ENCODE measurements at places on chromosomes 3 and 15.
A peak's percentile ranks its signal among the peaks of the same experiment; 100 is the strongest.

DNA sequence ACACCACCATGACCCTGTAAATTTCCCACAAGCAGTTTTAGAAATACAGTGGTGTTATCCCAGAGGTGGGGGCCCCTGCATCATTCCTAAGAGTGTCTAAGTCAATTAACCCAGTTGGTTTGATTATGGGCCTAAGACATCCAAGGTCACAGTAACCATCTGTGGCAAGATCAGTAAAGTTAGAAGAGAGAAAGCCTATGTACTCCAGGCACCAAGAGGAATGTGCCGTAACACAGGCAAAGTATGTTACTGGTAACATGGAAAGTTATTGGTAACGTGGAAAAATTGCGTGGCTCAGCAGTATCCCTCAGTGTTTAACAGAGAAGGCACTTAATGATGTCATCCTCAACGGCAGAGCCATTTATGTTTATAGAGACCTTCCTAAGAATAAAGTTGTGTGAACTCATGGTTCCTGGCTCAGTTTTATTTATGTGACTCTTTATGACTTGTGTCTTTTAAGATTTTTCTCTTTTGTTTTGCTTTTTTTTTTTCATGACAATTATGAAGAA, 144.1 kb upstream of the RASGRP1 start:
- DNase-seq = no peak

GRCh38 chr15:42808913-42809312, 72.0 kb upstream of the CDAN1 start:
- DNase-seq = no peak

DNA sequence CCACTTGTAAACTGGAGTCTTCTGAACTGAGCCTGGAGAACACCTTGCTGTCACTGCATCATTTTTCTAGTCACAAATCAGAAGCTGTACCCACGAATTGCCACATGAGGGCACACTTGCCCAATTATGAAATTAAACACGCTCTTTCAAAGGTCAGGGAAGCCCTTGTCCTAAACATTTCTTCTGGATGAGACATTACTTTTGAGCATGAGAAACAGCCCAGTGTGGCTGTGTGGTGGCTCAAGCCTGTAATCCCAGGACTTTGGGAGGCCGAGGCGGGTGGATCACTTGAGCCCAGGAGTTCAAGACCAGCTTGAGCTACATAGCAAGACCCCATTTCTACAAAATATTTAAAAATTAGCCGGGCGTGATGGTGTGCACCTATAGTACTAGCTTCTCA, 27.5 kb upstream of the CFAP161 start:
- peak; percentile 74 for DNase-seq

DNA sequence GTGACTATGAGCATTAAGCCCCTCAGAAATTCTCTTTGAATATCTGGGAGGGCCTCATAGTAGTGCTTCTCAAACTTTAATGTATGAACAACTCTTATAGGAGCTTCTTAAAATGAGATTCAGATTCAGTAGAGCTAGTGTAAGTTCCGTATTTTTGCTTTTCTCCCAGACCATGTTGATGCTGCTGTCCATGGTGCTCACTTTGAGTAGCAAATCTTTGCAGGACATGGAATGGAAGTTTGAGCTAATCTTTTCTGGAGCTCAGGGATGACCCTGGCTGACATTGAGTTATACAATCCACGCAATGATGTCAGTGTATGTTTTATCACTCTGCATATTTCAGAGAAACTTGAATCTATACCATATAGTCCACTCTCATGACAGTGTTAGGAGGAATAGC, 134.2 kb downstream of the OTOL1 start:
- no peak for DNase-seq

DNA sequence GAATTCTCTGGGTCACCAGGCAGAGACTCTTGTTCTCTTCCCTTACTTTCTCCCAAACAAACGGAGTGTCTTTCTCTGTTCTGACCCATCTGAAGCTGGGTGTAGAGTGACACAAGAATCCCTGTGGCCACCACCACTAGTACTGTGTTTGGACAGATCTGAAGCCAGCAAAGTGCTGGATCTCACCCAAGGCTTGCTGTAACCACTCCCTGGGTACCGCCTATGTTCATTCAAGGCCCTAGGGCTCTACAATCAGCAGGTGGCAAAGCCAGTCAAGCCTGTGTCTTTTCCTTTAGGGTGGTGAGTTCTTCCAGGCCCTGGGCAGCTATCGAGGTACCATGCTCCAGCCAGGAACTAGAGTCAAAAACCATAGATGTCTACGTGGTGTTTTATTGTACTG, 149.2 kb upstream of the CTNNB1 start:
- no peak for DNase-seq

GRCh38 chr15:63274427-63274826, 3.0 kb upstream of the APH1B start:
- DNase-seq = no peak

DNA sequence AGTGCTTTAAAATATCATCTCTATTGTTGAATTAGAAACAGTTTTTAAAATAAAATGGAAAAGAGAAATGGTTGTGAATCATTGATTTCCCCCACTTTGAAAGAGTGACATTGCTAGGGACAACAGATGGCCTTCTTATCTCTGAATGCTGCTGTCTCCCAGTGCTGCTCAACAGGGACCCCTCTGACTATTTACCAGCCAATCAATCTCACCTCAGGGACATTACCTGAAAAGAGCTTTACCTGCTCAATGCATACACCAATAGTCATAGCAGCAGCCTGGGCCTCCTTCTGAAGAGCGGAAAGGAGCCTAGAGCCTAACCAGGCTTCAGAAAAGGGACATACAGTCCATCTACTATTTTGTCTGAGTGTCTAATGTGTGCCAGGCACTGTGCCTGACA, 162.8 kb downstream of the CGGBP1 start:
- no peak for DNase-seq

DNA sequence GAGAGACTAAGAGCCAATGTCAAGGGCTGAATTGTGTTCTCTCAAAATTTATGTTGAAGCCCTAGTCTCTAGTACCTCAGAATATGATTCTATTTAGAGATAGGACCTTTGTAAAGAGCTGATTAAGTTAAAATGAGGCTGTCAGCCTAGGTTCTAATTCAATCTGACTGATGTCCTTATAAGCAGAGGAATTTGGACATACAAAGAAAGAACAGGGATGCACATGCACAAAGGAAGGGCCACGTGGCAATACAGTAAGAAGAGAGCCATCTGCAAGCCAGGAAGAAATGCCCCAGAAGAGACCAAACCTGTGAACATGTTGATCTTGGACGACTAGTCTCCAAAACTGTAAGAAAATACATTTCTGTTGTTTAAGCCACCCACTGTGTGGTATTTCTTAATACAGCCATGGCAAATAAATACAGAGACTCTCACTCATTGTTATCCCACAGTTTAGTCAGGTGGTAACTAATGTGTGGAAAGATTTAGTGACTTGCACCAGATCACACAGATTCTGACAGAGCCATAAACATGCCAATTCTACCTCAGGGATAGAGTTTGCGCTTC, 652.2 kb downstream of the NAALADL2 start:
- no peak for DNase-seq

GRCh38 chr3:40642812-40643211, 118.1 kb downstream of the ZNF621 start:
- no peak for DNase-seq

- no peak for DNase-seq
Observed at GRCh38 chr15:66985653-66986052, 79.7 kb upstream of the SMAD3 start.

GRCh38 chr15:80474224-80475215, 70.3 kb downstream of the ARNT2 start:
- DNase-seq = no peak

GRCh38 chr3:109050591-109051167, 67.3 kb downstream of the MORC1 start:
- DNase-seq = peak; percentile 43

DNA sequence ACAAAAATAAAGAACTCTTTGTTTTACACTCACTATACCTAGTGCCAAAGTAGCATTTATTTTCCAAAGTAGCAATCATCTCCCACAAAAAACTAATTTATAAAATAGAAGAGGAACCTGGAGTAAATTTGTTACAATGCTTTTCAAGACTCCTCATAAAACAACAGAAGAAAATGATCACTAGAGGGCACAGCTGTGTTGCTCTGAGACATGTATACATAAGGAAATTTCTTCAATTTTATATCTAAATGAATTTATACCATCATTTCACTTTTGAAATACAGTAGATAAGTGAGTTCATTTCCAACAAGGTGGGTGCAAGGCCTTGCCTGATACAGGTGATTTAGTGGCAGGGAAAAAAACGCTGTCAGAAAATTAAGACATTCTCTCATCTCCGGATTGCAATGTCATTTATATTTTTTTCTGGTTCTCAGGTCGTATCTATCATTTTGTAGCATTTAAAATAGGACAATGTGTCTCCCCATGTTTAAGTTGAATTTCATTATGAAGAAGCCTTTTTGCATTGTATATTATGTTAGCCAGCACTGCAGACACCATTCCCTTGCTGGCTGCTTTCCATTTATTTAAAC, 25.3 kb upstream of the ARHGEF26 start:
- peak; percentile 14 for DNase-seq

- DNase-seq = no peak
Observed at GRCh38 chr15:75425966-75426500, 25.5 kb downstream of the SIN3A start.

- DNase-seq = no peak
Observed at GRCh38 chr3:194572944-194573491, 60.2 kb downstream of the TMEM44 start.

GRCh38 chr3:171806200-171807128, 3.8 kb downstream of the PLD1 start:
- DNase-seq = peak; percentile 62

DNA sequence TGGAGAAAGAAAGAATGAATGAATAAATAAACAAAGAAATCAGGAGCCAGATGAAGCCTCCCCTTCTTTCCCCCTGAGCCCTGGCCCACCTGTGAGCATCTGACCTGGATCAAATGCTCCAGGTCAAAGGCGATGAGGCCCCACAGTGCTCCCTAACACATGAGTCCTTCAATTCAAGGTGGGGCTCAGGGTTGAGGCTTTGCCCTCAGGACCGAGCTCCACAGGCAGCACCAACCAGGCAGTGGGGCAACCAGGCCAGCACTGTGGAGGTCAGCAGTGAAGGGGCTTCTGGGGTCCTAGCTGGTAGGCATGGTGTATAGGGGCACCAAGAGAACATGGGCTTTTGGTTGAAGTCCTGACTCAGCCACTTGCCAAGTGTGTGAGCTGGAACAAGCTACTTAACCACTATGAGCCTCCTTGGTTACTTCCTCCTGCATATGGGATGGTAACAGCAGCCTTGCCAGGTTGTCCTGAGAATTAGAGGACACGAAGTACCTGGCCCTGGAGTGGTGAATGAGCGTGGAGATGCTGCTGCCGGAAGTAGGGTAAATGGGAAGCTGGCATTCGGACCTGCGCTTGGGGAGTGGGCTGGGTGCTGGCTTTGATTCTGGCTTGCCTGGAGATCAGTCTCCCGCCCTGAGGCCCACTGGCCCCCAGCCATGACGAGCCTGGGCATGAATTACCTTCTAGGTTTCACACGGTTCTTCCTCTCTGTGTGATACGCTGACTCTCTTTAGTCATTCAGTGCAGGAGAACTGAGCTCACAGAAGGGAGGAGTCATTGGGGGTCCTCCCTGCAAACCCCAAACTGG, 10.0 kb upstream of the PAQR5 start:
- no peak for DNase-seq

DNA sequence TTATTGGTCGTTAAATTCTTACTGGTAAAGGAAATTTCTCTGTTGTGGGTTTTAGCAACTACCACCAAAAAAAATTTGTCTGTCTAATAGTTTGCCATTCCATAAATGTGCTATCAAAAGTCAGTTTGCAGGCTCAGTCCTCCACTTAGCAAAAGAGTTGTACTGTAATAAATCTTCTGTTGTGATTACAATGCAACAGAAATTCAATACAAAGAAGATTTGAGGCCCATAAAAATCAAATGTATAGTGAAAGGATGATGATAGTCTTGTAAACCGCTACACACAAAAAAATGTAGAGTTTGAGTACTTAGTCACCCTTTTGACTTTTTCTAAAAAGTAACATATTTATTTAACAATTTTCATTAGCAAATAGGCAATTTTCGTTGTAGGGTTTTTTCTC, 251.7 kb downstream of the VGLL3 start:
- no peak for DNase-seq

GRCh38 chr3:32195995-32196540, 42.4 kb upstream of the CMTM8 start:
- no peak for DNase-seq

DNA sequence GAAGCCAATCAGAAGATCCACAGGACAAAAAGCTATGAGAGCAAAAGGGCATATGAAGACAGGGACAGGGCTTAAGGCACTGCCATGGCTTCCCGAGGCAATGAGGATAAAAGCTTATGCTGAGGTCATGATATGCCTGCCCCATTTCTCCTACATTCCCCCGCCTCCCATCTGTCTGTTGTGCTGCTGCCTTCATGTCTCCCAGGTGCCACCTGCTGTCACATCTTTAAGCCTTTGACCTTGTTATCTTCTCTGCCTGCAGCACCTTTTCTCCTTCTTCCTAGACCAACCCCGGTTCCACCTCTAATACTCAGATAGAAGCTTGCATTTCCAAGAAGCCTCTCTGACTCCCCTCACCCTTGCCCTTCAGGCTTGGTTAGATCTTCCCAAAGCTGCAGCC, 213.8 kb downstream of the ARRDC4 start:
- peak; percentile 1 for DNase-seq

GRCh38 chr3:46867550-46867898, 4.3 kb upstream of the MYL3 start:
- DNase-seq = no peak

DNA sequence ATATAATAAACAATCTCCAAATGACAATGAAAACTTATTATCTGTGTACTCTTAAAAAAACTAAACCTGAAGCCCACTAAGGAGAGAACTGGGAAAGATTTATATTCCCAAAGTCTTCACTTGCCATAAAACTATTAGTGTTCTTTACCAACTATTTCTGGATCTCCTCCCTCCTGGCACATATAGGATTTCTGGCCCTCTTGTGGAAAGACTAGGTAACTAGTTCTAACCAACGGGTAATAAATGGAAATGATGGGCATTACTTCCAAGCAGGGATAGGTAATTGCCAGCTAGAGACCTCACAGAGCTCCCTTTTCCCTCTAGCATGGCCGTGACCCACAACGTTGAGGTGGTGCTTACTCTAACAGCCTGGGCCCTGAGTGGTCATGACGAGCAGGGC, 110.1 kb downstream of the DNAH12 start:
- DNase-seq = peak; percentile 67

GRCh38 chr3:111248406-111248805, 176.8 kb downstream of the NECTIN3 start:
- DNase-seq = no peak

DNA sequence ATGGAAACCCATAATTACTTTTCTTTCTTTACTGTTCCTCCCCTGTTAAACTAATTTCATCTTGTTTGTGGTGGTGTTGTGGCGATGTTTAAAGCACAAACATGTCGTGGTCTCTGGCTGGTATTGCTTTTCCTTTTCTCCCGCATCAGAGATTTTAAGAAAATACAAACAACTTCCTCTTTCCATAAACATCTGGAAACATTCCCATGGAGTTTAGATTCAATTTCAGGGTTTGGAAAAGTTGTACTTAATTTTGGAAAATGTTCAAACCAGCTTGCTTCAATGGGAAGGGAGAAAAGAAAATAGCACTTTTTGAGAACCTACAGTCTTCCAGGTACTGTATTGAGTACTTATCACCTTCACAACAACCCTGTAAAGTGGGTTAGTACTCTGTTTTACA, 30.4 kb downstream of the STARD9 start:
- DNase-seq = no peak

- no peak for DNase-seq
Observed at GRCh38 chr3:129602309-129602708, 4.2 kb downstream of the PLXND1 start.

- DNase-seq = no peak
Observed at GRCh38 chr3:36302626-36303025, 77.7 kb upstream of the STAC start.

All from LoVo (cell line).